ENCODE measurements at places on chromosomes 5 and 9.

DNA sequence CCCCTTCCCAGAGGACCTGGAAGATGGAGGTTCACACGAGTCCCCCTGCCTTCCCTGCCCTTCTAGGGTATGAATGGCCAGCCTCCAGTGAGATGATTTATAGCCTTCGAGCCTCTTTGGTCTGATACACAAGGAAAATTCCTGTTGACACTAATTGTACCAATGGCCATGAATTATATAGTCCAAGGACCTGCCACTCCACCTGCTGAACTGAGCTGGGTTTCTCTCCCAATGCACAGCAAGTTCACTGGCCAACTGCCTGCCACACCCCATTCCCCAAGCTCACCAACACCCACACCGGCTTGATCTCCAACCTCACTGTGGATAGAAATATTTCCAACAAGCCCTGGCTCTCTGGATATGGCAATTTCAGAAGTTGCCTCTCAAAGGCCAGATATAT is 9.3 kb upstream of the ADRA1B start:
- DNase-seq, result no peak

GRCh38 chr5:154084062-154084639 is 45.4 kb downstream of the MFAP3 start:
- peak; percentile 30 for DNase-seq

DNA sequence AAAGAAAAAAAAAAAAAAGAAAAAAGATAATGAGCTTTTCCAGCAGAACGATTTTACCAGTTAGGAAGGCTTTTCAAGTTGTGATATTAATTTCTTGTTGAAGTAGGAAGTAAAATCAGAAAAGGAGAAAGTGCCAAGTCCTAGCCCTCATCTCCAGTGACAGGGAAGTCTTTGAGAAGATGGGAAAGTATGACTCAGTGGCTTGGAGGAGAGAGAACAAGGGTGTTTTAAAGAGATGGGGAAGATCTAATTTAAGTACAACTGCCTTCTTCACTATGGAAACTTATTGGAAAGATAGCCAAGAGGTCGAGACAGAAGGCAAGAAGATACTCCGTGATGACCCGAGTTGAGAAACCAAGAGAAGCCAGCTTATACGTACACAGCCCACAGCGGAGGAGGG is 22.6 kb downstream of the FGF1 start:
- no peak for DNase-seq

GRCh38 chr5:95799191-95799835 is 23.2 kb downstream of the GLRX start:
- no peak for DNase-seq

DNA sequence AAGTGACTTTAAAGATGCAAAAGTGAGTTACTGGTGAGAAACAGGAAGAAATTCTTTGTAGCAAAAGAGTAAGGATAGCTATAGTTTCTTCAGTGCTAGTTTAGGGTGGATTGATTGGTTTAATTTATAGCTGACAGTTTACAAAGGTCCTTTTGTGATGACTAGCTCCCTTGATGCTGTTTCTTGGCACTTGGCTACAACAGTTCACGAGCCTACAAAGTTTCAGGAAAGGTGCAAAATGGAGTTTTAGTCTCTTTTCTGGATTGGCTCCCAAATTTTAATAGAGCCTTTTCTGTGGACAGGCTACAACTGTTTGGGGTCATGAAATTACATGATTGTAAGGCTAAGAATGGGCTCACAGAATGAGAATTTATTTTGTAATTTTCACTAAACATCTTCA is 40.9 kb upstream of the BNIP1 start:
- no peak for DNase-seq

GRCh38 chr5:102481054-102481715 is 17.6 kb downstream of the SLCO6A1 start:
- no peak for DNase-seq

DNA sequence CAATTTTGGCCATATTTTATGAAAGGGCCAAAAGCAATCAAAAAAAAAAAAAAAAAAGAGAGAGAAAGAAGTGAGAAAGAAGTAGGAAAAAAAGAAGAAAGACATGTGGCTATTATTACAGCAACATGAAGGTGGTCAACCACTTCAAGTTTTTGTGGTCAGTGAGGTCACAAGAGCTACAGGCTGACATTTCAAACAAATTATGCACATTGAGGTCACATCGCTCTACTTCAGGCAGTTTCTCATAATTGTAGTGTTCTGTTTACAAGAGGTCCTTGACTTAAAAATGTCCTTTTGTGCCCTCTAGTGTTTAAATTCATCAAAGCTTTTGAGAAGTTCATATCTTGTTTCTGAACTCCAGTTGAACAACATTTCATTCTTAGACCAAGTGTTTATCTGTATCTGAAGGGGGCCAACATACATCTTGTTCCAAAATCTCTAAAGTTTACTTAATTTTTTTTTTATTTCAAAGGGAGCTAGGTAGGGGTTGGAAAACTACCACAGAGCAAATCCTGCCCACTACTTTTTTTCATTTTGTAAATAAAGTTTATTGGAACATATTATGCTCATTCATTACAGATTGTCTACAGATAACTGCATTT is 513.1 kb downstream of the PDE4D start:
- peak; percentile 46 for DNase-seq

DNA sequence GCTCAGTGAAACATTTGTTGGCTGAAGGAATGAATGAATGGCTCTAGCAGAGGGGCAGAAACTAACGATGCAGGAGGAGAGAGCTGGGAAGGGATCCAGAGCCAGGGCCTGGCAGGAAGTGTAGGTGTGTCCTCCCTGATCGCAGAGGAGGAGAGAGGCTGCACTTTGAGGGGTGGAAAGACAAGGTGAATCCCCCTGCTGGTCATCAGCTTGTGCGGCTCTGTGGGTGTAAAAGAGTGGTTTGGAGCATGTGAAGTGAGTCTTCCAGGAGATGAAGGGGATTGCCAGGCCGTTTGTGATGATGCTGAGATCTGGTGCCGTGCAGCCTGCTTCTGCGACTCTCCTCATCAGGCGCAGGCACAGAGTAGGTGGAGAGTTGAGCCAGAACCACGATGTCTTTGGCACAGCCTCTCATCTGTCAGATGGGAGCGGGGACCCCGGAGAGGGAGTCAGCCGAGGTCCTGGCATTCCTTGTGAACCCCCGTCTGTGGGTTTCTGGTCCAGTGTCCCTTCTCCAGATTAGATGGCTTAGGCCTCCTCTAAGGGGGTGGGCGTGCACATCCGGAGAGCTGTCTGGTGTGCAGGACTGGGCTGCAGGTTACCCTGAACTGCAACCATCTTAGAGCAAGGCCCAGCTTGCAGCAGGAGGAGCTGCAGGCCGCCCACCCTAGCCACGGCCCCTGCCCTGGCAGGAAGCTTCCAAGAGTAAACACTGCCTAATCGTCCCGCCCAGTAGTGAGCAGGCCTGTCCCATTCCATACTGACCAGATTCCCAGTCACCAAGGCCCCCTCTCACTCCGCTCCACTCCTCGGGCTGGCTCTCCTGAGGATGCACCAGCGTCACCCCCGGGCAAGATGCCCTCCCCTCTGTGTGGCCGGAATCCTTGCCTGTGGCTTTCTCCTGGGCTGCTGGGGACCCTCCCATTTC is at the start of gene ADAMTS13:
Gene ADAMTS13 (plus strand): TSS at position 753 of the 928 bp plus-strand sequence. CDS start 77 bp downstream, at position 830.
- DNase-seq, result peak; percentile 32

- DNase-seq, result no peak
Observed at GRCh38 chr9:14883310-14883944, 26.8 kb downstream of the FREM1 start.

- DNase-seq, result no peak
Observed at GRCh38 chr5:133322743-133323142, 270.9 kb downstream of the HSPA4 start.

DNA sequence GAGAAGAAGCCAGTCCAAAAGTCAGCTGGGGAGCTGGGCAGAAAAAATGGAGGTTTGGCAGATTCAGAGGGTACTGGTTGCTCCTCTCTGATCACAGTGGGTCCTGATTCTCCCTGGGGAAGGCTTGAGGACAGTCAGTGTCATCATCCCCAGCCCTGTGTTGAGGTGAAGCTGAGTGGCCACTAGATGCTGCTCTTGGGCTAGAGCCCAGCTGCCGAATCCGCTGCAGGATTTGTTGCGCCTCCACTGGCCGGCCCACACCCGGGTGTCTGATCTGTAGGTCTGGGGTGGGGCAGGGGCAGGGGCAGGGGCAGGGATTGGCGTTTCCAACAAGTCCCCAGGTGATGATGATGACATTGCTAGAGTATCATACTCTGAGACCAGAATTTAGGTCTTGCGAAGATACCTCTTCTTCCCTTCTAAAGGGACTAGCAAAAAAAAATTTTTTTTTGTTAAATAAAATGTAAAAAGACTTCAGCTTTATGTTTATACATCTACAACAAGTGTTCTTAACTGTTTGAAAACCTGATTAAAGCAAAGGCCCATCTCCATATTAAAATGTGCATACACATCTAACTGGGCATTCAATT is 106.8 kb downstream of the PDE6A start:
- DNase-seq, result peak; percentile 88

DNA sequence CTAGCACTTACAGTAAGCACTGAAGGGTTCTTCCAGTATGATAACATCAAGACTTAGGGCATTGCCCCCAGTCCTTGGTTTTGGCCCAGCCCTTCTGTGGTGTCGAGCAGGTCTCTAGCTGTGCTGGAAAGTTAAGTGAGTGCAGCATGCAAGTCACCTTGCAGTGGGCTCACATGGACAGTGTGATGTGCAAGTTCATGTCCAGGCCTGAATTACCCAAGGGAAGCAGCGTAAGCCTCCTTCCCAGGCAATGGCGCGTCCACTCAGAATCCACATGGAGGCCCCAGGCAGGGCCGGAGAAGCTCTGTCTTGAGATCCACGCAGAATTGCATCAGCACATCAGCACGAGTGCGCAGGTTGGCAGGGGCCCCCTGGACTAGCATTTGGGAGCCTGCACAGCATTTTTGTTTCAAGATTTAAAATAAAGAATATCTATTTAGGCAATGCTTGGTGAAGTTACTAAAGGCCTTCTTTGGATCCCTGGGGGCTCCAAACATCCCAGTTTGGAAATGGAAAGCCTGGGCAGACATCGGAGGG is 108.4 kb upstream of the ALDH1B1 start:
- no peak for DNase-seq

DNA sequence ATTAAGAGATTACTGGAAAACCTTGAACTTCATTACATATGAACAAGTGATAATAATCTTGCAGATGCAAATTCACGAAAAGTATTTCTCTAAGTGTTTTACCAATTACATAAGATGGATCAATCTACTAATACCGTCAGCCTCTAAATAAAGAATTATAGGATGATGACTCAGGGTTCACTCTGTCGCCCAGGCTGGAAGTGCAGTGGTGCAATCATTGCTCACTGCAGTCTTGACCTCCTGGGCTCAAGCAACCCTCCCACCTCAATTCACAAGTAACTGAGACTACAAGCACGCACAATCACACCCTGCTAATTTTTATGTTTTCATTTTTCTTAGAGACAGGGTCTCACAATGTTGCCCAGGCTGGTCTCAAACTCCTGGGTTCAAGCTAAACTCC is 56.1 kb downstream of the CHD1 start:
- no peak for DNase-seq

DNA sequence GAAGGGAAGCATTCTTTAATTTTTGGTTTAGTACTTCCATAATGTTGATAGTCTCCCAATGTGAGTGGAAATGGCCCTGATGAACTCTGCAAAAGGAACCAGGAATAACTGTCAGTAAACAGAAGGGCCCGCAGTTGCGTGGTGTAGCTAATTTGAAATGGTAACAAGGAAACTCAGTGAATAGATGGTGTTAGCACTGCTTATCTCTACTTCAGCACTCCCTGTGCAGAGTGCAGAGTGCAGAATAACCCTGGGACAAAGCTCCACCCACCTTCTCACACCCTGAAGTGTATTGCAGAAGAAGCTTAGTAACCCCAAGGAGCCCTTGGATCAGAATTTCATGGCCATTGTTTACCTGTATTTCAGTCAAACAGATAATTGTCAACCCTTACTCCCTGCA is 158.9 kb downstream of the PCSK5 start:
- DNase-seq, result no peak

GRCh38 chr9:35962126-35962906 is 4.4 kb upstream of the OR2S2 start:
- DNase-seq, result peak; percentile 48

- no peak for DNase-seq
Observed at GRCh38 chr5:1553539-1554409, 30.0 kb upstream of the LPCAT1 start.

DNA sequence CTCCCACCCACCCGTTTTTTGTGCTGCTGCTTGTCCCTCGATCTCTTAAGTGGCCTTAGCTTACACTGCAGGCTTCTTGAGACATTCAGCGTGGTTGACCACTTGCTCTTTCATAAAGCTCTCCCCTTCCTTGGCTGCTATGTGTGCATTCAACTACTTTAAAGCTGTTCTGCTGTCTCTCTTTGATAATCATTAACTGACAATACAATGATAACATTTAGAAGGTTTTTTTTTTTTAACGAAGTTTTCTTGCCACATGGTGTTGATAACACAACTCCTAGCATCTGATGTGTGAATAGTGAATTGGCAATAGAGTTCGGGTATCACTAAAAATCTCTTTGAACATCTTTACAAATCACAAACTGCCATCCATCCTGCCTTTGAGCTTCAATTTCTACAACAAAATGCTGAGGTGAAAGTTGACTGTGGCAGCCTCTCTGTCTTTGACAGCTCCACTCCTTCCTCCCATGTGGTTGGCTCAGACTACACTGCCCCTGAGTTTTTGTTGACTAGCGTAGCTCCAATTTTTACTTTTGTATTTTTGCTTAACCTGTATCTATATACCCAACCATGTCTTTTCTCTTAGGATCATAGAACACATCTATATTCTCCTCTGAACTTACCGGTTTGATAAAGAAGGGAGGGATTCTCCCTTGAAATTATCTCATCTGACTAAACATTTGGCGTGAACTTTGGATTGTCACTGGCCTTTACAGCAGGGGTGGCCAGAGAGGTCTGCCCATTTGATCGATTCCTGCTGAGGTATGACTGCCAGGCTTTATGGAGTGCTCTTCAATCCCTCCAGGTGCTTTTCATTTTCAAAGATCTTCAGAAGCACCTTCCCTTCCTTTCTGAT is 409.4 kb upstream of the CD180 start:
- DNase-seq, result no peak

GRCh38 chr5:125148706-125149105 is 402.3 kb upstream of the ZNF608 start:
- no peak for DNase-seq

- DNase-seq, result no peak
Observed at GRCh38 chr5:158814521-158814920, 285.2 kb downstream of the EBF1 start.

DNA sequence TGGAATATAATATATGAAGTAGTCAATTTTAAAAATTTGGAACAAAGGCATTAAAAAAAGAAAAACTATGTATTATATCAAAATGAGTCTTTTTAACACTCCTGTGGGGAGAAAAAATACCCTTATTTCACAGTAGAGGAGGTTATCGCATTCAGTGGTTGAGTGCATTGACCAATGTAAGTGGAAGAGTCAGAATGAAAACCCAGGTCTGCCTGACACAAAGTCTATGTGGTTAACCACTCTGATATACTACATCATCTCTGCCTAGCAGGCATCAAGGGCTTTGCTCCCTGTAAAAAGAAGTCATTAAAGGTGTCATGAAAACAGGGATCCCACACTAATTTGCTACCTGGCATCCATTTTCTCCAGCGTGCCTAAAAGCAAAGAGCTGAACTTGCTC is 417.2 kb upstream of the C9orf72 start:
- no peak for DNase-seq
